ENCODE measurements at places on chromosomes 2 and 18.
A peak's percentile ranks its signal among the peaks of the same experiment; 100 is the strongest.

GRCh38 chr18:8559612-8560186 is 49.5 kb upstream of the RAB12 start:
- peak; percentile 7 for ATAC-seq

GRCh38 chr2:217735034-217735433 is 267.8 kb downstream of the TNS1 start:
- peak; percentile 35 for ATAC-seq

DNA sequence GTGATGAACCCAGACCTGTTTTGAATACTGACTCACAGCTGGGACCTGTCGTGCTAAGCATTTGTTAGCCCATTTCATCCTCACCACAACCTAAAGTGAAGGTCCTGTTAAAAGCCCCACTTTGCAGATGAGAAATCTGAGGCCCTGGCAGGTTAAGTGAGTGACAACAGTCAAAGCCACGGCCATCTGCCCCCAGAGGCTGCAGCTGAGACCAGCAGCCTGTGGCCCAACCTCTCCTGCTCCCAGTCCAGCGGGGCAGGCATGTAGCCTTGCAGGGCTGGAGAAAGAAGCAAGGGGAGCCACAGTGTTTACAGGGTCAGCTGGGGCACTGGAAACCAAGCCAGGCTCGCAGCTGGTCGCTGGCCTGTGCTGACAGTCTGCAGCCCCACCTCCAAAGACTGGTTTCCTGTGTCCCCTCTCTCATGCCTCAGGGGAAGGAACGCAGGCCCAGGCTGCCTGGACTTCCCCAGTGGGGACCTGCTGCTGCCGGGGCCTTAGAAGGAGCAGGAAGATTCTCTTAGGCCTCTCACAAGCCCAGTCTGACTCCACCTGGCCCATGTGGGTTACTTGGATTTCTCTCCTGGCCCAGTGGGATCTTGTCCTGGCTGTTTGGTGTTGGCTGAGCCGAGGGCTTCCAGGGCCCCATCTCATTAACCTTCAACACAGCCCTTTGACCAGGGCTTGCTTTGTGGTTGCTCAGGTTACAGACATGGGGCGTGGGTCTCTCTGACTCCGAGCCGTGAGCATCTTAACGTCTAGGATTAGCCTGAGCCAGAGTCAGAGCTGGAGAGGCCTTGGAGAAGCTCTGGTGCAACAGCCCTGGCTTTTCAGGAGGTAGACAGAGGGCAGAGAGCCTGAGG is 1.7 kb downstream of the INPP5D start:
- peak; percentile 70 for ATAC-seq

DNA sequence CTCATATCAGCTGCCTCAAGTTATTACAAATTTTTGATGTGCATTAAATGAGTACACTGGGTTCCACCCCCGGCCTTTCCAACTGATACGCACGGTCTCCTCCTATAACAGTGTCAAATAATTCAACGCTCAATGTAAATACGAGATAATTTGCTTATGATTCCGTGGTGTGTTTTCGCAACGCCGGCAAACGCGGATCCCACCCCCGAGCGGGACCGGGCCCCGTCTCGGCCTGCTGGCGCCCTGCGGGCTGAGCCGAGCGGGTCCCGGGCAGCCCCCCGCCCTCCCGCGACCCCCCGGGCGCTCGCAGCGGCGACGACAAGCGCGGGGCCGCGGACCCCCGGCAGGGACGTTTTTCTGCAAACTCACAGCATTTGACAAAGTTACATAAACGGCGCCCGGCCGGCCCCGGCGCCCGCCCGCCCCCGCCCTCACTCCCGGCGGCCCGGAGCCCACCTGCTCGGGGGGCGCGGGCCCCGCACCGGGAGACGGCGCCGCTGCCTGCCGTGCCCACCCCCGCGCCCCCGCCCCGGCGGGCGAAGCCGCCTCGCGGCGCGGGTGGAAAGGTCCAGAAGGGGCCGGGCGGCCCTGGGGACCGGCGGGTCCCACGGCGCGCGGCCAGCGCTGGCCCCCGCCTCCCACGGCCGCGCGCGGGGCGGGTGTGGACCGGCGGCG is 762 bp downstream of the HDAC4 start:
- ATAC-seq, result no peak

DNA sequence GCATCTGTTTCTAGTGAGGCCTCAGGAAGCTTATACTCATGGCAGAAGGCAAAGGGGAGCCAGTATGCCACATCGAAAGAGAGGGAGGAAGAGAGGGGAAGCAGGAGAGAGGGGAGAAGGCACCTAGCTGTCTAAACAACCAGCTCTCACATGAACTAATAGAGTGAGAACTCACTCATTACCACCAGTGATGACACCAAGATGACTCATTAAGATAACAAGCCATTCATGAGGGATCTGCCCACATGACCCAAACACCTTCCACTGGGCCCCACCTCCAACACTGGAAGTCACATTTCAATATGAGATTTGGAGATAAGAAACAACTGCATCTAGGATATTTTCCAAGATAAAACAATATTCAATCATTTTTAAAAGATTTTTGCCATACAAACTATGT is 753.9 kb upstream of the ZEB2 start:
- no peak for ATAC-seq

GRCh38 chr2:74778381-74779264 is 55.3 kb upstream of the HK2 start:
- ATAC-seq, result peak; percentile 44

- peak; percentile 52 for ATAC-seq
These were observed 2.6 kb downstream of the TET3 start for GRCh38 chr2:73987109-73987947.

DNA sequence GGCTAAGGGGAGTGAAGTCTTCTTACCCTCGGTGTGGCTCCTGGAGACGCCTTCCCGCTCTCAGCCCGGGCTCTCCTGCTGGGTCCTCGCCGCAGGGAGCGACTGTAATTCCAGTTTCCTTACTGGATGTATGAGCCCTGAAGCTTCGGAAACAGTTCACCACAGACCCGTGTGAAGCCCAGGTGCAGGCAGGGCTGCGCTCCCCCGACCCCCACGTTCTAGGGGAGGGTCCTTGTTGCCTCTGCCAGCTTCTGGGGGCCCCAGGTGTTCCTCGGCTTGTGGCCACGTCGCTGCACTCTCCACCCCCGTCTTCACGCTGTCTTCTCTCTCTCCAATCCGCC is 5.1 kb upstream of the ASB1 start:
- ATAC-seq, result no peak

DNA sequence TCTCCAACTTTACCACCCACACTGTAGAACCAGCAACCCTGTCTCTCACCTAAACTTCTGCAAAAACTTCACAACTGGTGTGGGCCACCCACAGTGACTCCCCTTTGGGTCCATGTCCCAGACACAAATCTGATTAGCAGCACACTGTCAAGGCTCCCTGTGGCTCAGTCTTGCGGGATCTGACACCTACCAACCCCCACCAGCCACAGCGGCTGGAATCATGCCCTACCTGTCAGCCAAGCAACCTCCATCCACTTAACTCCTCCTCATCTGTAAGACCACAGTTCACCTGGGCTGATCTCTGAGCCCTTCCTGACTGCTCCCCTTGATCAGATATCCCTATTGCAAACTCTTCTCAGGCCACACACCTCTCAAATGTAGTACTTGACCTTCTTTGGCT is 14.6 kb downstream of the TCF4 start:
- ATAC-seq, result no peak

- ATAC-seq, result peak; percentile 99
These were observed 108.7 kb downstream of the UXS1 start for GRCh38 chr2:106085181-106085940.
